ENCODE measurements at places on chromosomes 4 and X.

GRCh38 chrX:6757631-6758030 lies 222.7 kb upstream of the VCX3A start:
- DNase-seq, result no peak

GRCh38 chr4:1237981-1238675 lies 10.8 kb downstream of the CTBP1 start:
- DNase-seq, result no peak

GRCh38 chrX:132216806-132217202 lies 2.4 kb downstream of the RAP2C start:
- no peak for DNase-seq

DNA sequence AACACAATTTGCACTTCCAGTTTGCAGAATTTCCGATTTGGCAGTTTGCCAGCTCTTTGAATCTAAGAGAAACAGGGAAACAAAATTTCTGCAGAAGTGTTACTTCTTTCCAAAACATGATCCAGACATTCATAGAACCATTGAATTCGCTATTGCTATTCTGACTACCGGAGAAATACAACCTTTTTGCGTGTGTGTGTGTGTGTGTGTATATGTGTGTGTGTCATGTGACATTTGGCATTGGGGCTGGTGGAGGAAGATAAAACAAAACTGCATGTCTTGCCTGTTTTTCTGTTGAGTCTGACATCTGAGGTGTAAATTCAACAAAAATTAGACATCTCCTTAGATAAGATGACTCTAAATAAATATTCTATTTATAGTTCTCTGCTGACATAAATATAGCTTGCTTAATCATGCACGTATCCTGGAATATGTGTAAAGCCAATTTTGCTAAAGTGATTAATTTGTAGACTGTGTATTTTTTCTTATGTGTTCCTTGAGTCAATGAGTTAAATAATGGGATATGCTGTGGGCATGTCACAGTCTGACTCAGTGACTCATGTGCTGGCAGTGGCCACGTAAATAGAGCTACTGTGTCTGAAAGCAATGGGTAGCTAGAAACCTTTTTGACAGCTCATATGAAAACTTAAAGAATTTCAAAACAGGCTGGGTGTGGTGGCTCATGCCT lies 98.9 kb downstream of the HPGD start:
- peak; percentile 41 for DNase-seq

DNA sequence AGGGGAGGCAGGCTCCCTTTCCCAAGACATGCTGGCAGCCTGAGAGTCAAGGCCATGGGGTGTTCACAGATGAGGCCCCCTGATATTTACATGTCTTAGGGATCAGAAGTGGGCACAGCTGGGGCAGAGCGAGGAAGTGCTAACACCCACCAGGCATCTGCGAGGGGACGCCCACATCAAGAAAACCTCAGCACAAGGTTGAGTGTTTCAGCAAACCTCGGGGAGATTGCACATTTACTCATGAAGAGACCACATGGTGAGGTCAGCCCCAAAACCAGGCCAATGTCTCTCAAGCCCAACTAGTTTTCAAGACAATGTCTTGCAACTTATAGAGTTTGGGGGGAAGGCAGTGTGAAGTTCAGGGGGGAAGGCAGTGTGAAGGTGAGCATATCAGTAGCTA lies 55.2 kb downstream of the CLNK start:
- no peak for DNase-seq

- no peak for DNase-seq
These were observed 70.3 kb upstream of the IQCM start for GRCh38 chr4:149885896-149886295.

GRCh38 chrX:152138388-152138784 lies at the start of gene MAGEA10:
Gene MAGEA10, minus strand, starts transcription at chrX:152138577. Its CDS starts 2,957 bp downstream, at chrX:152135620.
- no peak for DNase-seq

GRCh38 chrX:51334276-51334675 lies 1.7 kb downstream of the NUDT10 start:
- no peak for DNase-seq

- DNase-seq, result no peak
These were observed 350.4 kb downstream of the SPRY1 start for GRCh38 chr4:123747016-123747415.

GRCh38 chrX:133523526-133523925 lies 108.2 kb upstream of the GPC4 start:
- DNase-seq, result no peak

DNA sequence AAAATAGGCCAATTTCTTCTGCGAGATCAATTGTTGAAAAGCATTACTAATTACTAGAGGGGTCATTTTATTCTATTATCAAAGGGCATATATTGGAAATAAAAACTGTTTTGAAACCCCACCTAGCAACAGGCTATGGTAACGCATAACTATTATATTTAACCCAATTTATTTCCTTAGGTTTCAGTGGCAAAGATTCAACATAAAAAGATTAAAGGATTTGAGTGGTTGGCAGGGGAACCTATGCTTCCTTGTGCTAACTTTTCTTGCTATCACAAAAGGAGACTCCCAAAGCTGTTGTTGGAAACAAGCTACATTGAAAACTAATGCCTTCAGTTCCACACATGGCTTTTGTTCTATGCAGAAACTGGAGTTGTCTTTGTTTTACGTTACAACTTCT lies 166.9 kb upstream of the KLF3 start:
- peak; percentile 42 for DNase-seq

DNA sequence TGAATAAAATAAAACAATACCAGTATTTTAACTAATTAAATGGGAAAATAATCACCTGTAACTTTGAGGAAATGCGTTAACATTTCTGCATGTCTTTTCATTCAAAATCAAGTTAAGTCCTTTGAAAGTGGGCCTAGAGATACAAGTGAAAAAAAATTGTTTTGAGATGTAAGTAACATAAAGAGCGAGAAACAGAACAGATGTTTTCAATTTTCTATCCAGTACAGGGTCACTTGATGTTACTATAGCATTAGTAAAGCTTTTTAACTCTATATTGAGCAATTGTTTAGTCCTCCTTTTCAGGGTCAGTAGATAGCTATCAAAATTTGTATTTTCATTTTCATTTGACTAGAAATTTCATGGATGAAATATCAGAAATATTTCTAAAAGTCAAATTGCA lies 761.4 kb downstream of the CCSER1 start:
- no peak for DNase-seq

DNA sequence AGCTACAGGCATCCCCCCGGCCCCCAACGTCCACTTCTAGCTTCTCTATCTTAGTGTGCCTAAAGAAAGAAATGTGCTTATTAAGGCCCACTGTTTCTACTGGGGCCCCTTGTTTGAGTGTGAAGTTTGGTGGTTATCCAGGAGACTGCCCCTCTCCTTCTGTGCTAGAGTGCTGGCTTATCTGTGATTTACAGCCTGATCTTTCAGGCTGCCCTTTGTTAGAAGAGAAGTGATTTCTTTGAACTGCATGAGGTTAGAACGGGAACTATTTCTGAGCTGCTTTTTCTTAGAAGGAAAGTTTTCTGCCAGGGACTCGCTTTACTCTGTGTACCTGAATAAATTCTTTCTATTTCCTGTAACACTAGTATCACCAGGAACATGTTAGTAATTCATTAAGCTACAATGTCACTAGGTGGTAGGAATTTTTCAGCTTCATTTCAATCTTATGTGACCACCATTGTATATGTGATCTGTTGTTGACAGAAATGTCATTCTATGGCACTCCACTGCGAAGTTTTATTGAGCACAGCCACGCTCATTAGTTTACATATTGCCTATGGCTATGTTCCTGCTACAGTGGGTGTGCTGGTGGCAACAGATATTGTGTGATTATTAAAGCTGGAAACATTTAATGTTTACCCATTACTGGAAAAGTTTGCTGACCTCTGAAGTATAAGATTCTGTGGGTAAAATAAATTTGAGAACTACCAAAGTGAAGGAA lies 193.8 kb upstream of the CXorf51B start:
- no peak for DNase-seq

GRCh38 chr4:185040523-185040922 lies 22.2 kb downstream of the HELT start:
- no peak for DNase-seq

DNA sequence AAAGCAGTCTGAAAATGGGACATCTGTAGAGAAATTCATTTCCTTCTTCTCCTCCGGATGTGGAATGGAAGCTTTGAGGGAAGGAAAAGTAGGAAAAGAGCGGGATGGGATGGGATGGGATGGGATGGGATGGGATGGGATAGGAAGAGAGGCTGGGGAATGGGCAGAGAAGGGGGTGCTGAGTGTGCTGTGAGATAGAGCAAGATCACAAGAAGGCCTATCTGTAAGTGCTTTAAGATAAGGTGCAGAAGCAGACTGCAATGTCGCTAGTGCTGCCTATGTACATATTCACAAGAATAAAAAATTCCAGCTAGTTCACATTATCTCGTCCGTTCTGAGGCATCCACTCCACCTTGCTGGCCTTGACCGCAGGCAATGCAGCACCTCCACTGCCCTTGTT lies 86.2 kb downstream of the IRF2 start:
- no peak for DNase-seq

GRCh38 chr4:55029821-55030503 lies 95.4 kb downstream of the KDR start:
- DNase-seq, result no peak

GRCh38 chr4:56641494-56642051 lies 39.5 kb downstream of the HOPX start:
- DNase-seq, result no peak

- no peak for DNase-seq
These were observed 10.3 kb downstream of the GNL3L start for GRCh38 chrX:54540289-54540688.

GRCh38 chrX:120111611-120112010 lies 4.1 kb downstream of the RHOXF1 start:
- DNase-seq, result no peak

DNA sequence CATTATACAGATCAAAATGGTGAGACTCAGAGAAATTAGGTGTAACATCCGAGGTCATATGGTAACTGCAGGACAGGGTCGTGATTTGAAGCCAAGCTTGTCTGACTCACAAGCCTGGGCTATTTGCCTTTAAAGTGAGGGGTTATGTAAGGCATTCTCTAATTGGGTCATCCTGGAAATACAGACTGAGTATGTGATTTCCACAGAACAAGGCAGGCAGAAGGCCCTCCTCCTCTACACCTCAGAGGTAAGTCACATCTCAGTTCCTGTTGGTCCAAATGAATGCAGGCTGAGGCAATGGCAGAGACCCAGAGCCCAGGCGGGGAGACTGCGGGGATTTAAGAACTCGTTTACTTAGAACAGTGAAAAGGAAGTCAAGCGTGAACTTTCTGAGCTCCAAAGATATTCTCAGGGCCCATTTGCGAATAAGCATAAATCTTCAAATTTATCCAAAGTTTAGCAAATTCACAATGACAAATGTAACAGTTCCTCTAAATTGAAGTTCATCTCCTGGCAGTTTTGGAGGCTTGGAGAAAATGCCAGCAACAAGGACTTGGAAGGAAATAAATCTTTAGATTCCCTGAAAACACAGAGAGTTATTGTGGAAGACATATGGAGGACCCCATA lies 153.3 kb downstream of the LDB2 start:
- peak; percentile 38 for DNase-seq

GRCh38 chrX:124216396-124217115 lies 115.9 kb upstream of the TEX13D start:
- DNase-seq, result no peak

- DNase-seq, result no peak
These were observed at the start of gene DIPK2B for GRCh38 chrX:45200741-45201234. Gene DIPK2B, minus strand, starts transcription at chrX:45200876. Its CDS starts 50 bp downstream, at chrX:45200826.

- no peak for DNase-seq
These were observed 286.9 kb upstream of the EMCN start for GRCh38 chr4:100804576-100805360.

- DNase-seq, result no peak
These were observed 33.4 kb downstream of the ANXA3 start for GRCh38 chr4:78584863-78585547.

GRCh38 chr4:28772066-28772465 lies 1911.4 kb downstream of the STIM2 start:
- no peak for DNase-seq

DNA sequence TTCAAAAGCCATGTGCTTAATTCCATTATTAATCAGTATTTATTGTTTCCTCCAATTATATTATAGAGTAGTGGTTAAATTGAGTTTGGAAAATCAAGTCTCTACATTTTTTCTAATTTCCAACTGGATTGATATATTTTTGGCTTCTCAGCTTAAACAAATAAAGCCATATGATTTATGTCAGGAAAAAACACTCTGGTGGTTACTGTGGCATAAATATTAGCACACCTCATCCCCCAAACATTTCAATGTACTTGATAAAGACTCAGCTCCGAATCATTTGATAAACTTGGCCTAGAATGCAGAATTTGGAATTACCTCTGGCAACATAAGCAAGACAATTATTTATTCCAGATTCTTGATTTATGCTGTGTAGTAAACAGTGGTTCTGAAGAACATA lies 2313.8 kb downstream of the ARAP2 start:
- DNase-seq, result no peak

DNA sequence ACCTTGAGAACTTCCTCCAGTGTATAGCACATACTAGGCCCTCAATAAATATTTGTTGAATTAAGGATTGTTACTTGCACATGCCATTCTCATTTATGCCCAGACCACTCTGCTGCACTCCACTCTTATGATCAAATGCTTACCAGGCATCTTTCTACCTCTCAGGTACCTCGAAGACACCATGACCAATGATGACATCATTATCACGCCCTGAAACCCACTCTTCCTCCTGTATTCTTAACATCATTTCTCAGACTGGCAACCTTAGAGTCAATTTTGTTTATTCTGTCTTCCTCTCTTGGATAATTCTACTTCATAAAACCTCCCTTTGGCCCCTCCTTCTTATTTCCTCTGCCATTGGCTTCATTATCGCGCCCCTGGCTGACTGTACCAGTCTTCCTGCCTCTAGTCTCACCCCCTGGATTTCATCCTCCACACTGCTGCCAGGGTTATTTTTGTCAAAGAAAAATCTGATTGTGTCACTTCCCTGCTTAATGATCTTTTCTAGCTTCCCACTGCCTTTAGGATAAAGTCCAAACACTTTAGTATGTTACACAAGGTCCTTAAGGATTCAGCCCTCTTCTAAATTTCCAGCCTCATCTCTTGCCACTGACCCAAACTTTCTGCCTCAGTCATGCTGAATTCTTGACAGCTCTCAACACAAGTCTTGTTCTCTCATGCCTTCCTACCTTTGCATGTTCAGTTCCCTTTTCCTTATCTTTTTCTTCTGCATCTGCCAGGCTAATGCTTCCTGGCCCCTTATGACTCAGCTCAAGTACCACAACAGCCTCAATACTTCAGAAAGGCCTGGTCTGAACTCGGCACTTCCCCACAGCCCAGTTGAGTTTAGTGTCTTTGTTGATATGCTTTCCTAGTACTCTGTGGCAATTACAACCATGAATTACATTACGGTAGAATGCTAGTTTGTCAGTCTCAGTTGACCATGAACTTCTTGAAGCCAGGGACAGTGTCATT lies 45.8 kb downstream of the HDAC8 start:
- DNase-seq, result peak; percentile 1

GRCh38 chrX:128805236-128805635 lies 718.1 kb downstream of the SMARCA1 start:
- DNase-seq, result no peak

GRCh38 chrX:148620023-148620422 lies 119.6 kb downstream of the AFF2 start:
- DNase-seq, result no peak

Measured in pons (tissue), 1 donor.